Brain microvascular endothelial cell (primary cell): ENCODE measurements at places on chromosomes 1 and 21.

GRCh38 chr1:159838715-159839114 lies 12.0 kb downstream of the SLAMF8 start:
- no peak for DNase-seq

- DNase-seq = no peak
These were observed 3.5 kb downstream of the EXOC8 start for GRCh38 chr1:231334079-231334666.

DNA sequence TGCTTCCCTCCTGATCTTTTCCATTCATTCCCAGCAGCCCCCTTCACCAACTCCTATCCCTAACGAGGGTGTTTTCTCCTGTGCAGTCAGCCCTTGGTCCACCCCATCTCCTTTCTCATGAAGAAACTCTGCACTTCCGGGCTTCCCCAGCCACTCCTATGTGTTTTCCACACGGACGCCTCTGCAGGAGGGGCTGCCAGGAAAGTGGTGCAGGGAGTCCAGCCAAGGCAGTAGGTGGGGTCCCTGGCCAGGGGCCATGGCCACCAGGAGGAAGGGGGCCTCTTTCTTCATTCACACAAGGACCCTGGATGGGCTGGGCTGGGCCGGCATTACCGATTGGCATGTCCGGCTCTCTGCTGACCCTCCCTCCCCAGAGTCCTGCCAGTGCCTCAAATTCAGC lies 72.8 kb upstream of the EFHD2 start:
- no peak for DNase-seq

GRCh38 chr21:31730712-31731055 lies 1.2 kb downstream of the SCAF4 start:
- DNase-seq = no peak

DNA sequence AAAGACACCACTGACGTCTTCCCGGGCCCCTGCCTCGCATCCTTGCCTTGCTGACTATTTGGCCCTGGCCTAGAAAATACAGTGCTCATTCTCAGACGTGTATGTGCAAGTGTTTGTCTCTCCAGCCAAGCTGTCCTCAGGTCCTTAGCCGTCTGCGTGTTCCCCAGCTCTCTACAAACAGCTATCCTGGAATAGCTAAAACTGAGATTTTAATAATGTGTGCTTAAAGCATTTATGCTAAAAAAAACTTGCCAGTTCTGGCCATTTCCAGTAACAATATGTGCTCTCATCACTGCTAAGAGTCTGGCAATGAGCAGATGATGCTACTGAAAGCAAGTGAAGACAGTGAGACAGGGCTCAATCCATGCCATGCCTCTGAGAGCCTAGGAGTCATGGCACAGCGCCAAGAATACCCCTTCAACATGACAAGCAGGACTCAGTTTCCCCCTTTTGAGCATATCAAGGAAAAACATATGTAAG lies 55.7 kb downstream of the IRF2BP2 start:
- DNase-seq = no peak

DNA sequence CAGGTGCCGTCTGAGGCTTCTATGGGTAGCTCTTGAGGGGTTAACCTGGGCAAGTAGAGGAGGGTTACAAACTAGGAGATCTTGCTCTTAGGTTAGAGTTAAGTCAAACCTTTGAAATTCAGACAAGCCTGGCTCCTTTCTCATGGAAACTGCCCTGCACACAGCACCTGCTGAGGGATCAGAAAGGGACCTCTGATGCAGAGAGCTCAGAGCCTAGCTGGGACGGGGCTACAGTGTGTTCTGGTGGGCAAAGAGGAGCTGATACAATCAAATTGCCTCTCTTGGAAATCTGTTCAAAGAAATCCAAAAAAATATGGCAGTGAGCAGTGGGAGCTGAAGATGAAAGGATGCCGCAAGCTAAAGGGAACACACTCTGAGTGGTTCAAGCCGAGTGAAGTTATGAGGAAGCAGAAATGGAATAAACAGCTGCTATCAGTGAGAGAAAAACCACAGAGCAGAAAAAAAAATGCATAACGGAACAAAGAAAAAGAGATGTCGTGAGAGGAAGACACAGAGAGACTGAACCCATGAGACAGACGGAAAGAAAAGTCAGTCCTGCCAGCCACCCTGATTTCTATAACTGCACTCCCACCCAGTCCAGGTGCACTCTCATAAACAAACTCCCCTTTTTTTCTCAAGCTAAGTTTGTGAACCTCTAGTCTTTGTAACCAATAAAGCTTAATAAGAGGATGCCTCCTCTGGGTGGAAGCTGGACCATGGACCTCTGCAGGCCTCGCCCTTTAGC lies 26.6 kb downstream of the PAFAH2 start:
- no peak for DNase-seq

DNA sequence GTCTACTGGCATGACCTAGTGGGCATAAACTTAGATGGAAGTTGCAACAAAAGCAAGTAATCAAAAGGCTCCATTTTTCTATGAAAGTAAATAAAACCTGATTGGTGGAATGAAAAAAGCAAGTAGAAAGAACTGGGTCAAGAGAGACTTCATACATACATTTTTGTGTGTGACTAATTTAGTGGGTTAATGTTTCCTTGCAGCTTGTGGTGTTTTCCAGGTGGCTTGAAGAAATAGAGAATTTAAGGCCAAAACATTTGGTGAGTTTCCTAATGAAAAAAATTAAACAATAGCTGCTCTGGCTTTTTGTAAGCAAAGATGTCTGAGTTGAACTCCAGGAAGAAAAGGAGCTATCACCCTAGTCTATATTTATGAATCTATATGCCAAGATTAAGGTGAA lies 71.0 kb downstream of the ZC3H11B start:
- DNase-seq = no peak

GRCh38 chr1:197775282-197776262 lies at the start of gene DENND1B:
DENND1B (minus strand) TSS chr1:197775480; CDS start chr1:197775155, 325 bp downstream.
- no peak for DNase-seq

DNA sequence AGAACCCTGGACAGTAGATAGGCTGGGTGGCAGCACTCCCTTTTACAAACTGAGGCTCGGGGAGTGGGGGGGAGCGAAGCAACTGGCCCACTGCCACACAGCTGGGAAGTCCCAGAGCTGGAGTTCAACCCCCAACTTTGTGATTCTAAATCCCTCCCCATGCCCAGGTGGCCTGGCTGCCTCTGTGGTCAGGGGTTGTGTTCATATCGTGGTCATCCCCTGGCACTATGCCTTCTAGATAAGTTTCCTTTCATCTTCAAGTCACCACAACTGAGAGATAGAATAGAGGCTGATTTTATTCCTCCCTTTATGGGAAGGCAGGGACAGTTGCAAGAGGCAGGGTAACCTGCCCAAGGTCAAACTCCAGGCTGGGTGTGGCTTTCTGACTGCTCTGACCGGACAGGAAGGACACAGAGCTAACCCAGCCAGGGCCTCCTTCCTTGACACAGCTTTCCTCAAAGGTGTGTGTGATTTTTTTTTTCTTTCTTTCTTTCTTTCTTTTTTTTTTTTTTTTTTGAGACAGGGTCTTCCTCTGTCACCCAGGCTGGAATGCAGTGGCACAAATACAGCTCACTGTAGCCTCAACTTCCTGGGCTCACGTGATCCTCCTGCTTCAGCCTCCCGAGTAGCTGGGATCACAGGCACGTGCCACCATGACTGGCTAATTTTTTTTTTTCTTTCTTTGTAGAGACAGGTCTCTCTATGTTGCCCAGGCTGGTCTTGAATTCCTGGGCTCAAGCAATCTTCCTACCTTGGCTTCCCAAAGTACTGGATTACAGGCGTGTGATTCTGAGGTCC lies 18.4 kb upstream of the TNFRSF1B start:
- no peak for DNase-seq

GRCh38 chr1:107529511-107530149 lies 388.8 kb downstream of the NTNG1 start:
- DNase-seq = peak; percentile 30

- DNase-seq = no peak
These were observed 17.4 kb upstream of the BTG2 start for GRCh38 chr1:203287898-203288297.

DNA sequence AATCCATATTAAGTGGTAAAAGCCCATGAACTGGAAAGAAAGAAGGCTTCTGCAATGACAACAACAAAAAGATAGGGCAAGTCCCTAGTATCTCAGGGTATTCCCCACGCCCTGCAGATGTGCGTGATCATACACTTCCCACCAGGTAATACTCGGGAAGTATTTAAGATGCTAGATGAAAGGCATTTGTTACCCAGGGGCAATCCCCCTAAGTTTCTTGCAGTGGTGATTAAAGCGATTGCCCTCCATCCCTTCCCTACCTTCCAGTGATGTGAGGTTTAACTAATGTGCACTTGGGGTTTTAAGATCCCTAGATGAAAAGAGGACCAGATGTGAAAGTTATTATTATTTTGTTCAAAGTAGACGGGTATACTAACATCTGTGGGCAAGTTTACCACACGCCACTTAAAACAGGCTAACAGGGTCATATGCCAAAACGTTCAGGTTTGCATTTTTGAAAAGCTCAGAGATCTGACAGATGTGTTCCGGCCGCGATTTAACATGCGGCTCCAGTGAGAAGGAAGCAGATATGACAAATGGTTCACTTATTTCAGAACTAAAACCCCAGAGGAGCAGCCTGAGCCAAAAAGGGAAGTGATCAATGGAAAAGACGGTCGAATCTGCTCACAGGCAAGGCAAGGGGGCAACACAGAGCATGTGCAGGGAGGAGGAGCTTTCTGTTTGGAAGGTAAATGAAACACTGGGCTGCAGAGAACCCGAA lies 17.4 kb downstream of the TIAM1 start:
- no peak for DNase-seq

DNA sequence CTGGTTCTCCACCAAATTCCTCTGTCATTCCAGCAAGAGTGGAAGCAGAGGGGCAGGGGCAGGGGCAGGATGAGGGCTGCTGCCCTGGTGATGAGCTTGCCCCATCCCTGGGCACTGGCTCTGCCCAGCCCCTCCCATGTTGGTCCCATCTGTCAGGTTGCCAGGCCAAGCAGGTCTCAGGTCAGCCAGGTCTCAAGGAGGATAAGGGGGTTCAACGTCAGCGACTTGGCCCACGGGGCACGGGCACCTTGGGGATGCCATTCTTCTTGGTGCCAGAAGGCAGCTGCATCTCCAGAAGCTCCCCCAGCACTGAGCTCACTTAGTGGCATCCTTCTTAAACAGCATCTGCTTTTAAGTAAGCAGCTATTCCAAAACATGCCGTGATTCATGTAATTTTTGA lies 133.1 kb downstream of the AJAP1 start:
- no peak for DNase-seq

DNA sequence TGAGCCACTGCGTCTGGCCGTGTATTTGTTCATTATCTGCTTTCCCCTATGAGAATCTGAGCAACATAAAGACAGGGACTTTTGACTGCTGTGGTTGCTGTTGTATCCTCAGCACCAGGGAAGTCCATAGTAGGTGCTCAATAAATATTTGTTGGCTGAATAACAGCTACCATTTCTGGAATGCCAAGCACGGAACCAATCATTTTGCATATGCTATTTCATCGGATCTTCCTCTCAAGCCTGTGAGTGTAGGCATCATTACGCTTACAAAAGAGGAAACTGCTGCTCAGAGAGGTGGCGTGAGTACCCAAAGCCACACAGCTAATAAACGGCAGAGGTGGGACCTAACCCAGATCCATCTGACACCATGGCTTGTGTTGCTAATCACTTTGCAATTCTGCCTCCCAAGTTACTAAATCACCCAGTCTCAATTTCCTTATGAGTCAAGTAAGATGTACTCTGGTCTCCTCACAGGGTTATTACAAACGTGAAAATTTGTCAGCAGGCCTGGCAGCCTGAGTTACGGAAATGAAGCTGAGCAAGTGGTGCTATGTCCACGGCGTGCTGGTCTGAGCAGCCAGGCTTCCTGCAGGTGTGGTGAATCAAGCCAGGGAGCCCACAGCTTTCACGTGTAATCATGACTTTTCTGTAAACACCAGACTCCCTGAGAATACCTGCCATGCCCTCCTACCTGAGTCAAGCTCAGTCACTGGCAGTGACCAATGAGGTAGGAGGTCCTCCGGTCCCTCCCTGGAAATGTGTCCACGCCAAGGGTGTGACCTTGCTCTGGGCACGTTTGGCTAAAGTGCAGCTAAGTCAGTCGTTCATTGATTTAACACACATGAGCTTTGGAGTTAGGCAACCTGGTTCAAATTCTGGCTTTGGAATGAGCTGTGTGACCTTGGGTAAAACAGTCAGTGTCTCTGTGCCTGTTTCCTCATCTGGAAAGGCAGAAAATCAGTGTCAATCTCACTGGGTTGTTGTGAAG lies 4.8 kb upstream of the RHCE start:
- no peak for DNase-seq
